ENCODE measurements at places on chromosomes 4 and X. TPM values are rescaled to one million over a fixed set of nuclear protein-coding genes. Genes with fewer than 3 reads are reported as not detected.

GRCh38 chr4:188822698-188823097 is 683.5 kb downstream of the TRIML1 start:
- DNase-seq: no peak

DNA sequence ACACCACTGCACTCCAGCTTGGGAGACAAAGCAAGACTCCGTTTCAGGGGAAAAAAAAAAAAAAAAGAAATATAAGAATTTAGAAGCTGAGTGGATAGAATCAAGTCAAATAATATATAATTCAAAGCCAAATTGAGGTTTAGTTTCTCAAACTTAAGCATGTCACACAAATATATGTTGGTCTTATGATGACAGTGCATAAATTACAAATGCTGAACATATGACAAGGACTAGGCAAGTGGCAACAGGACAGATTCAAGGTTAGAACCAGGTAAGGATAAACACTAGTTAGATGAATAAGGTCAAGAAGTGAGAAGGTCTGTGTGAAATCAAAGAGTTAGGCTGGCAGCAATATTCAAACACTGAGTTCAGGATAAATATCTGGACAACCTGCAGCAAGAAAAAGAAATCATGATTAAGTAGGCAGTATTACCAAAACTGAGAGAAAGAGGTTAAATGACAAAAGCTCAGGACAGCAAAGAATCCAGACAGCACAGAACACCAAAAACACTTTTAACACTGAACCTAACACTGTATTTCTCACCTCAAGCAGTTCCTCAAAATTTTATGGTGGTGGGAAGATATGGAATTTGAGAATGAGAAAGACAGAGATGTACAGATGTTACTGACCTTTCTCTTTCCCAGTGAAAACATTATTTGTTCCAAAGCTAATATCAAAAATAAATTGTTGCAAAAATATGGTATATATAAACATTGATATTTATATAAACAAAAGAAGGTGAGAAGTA is 45.4 kb downstream of the ANKRD17 start:
- no peak for DNase-seq

DNA sequence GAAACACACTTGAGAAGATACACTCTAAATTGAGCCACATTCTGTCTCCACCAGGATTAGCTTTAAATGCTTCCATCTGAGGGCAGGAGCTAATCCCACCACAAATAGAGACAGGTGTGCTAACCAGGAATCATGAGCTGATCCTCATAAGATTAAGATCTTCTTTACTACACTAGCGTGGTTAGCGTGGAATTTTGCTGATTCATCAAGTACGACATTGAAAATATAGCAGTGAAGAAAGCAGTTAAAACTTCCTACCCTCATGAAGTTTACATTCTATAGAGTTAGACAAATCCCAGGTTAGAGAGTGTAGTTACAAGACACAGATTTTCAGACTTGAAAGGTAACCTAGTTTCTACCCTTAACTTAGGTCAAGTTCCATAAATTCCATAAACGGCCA is 5.3 kb upstream of the APELA start:
- no peak for DNase-seq

GRCh38 chrX:132741689-132742088 is 216.7 kb downstream of the HS6ST2 start:
- DNase-seq: no peak

- no peak for DNase-seq
Measured at GRCh38 chr4:182486881-182487280, 243.7 kb downstream of the TENM3 start.

DNA sequence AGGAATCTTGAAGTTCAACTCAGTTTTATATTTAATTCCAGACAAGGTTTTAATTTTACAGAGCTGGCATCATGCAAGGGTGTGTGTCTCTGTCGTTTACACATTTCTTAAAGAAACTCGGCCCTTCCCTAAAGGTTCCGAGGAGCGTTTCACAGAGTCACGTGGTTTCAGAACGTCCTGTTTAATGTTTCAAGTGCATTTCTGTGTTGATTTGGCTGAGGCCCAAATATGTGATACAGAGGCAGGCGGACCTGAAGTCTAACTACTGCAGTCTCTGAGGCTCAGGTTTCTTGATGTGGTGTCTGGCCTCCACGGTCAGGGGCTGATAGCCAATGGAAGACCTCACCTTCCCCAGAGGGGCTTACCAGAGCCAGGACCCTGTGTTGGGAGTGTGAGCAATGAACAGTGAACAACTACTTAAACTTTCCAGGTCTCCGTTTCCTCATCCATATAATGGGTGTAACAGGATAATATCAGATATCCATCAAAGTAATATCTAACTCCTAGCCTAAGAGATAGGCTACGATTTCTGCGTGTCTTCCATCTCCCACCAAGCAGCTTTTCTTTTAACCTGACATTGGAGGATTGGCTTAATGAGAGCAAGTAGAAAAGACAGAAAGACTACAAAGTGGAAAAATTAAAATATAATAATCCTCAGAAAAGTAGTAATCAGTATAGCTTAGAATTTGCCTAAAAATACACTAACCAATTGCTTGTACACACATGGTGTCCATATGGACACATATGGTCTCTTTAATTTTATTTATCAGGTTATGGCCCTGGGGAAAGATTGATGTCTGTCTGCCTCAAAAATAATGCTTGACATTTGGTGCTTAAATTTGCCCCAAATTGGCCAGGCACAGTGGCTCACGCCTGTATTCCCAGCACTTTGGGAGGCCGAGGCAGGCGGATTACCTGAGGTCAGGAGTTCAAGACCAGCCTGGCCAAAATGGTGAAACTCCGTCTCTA is 50.0 kb upstream of the TRIM2 start:
- no peak for DNase-seq

DNA sequence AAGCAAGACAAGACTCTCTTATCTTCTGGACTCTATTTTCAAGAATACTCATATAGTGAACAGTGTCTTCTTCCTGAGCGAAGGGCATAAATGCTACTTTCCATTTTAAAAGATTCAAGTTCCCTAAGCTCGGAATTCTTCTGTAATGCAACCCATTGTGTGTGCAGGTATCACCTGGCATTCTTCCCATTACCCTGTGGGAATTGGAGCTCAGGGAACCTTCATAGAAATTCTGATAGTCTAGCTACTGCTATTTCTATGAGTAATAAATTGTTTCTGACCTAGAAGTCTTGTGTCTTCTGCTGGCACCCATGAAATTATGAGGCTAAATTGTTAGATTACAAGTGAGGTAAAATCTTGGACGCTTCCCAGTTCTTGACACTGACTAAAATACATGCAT is 324.1 kb upstream of the DIPK2B start:
- no peak for DNase-seq

GRCh38 chrX:103157496-103158316 is 57.2 kb upstream of the BEX4 start:
- DNase-seq: peak; percentile 41

GRCh38 chrX:31847773-31848172 is 775.9 kb upstream of the FTHL17 start:
- no peak for DNase-seq

DNA sequence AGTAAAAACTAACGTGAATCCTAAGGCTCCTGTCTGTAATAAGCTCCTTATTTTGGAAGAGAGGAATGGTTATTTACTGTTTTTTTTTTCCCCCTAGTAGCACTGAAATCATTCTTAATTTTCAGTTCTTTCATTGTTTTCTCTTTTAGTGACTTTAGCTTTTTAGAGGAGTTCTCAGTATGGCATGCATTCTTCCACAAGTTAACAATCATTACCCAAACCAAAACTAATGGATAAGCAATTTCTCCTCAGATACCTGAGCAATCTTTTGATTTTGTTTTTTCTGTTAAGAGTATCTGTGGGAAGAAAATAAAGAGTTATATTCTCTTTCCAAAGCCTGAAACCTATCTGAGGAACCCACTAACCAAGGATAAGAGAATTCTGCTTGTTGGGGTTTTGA is 16.7 kb upstream of the PPA2 start:
- DNase-seq: no peak

DNA sequence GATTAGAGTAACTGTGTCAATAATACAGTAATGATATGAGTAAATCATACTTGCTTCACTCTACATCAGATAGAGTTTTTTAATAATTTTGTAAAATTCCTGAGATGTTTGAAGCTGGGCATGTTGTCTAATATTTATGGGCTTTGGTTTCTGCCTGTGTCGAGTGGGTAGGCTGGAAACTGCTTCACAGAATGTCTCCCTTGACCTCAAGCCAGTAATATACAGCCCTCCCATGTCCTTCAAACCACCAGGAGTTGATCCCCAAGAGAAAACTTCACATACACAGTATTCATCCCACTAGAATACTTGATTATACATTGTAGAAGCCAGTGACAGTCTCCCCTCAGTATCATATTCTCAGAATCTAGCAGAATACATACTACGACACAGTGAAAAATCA is 284.8 kb upstream of the TENM3 start:
- no peak for DNase-seq

DNA sequence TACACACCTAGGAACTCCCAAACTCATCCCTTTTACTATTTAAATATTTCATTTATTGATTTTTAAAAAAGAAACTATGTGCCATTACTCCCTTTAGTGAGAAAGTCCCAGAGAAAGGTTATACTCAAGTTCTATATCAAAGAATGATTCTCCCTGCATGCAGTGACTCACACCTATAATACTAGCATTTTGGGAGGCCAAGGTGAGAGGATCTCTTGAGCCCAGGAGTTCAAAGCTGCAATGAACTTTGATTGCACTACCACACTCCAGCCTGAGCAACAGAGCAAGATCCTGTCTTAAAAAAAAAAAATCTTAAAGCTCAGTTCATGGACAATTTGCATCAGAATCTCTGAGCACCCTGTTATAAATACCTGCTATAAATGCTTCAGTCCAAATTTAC is 9.2 kb upstream of the RBPJ start:
- DNase-seq: no peak

- no peak for DNase-seq
Measured at GRCh38 chrX:72046447-72046846, 85.3 kb downstream of the RTL5 start.

GRCh38 chr4:114435116-114435515 is 163.5 kb upstream of the UGT8 start:
- no peak for DNase-seq

- no peak for DNase-seq
Measured at GRCh38 chrX:23505531-23506303, 161.6 kb upstream of the PRDX4 start.

DNA sequence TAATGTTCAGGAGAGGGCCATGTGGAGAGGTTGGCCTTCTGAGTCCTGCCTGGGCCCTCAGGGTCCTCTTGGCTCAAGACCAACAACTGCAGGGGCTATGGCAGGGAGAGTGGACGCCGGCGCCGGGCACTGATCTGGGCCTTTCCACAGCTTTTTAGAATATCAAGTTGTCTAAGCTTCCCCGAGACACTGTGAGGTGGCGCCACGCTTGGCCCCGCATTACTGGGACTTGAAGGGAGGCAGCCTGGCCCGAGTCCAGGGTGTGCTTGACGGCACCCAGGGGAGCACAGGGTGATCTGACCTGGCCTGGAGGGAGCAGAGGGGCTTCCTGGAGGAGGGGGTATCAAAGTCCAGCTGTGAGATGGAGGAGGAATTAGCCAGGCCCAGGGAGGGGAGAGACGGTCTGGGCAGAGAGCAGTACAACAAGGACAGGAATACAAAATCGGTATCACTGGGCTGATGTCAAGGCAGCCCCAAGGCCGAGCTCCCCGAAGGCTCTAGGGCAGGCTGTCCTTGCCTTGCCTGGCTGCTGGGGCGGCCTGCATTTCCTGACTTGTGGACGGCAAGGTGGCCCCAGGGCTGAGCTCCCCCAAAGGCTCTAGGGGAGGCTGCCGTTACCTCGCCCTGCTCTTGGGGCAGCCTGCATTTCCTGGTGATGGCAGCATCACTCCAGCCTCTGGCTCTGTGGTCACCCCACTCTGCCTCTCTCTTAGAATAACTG is 28.1 kb downstream of the ABLIM2 start:
- DNase-seq: no peak

DNA sequence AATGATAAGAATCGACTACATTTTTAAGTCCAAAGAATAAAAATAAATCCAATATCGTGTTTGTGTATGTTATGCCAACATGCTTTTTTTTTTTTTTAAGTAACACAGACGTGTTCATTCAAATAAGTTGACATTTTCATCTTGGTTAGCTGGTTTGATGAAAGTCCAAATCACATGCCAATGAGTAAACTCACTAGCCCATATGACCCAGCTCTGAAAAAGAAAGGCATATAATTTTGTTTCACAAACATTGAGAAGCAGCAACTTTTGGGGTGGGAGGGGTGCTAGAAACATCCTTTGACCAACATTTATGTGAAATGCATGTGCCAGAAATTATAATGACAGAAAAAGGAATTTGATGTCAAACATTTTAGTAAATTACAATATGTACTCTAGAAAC is 61.6 kb upstream of the SPP1 start:
- no peak for DNase-seq

- DNase-seq: no peak
Measured at GRCh38 chr4:189592890-189593289, 347.8 kb upstream of the FRG1 start.

DNA sequence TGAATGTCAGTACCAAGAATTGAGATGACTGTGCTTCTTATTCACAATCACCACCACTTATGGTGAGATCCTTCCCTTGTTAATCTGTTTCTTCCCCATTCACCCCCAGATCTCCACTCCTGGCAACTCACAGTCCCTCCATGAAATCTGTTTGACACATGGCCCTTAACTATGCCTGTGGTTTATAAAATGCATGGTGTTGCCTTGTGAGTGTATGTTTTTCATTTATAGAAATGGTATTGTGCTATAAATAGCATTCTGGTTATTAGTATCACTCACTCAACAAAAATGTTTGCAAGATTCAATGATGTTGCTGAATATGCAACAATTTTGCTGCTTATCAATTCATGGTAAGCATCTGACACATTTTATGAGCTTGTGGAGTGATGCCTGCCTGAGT is 131.0 kb downstream of the PRKX start:
- DNase-seq: no peak

GRCh38 chrX:24928114-24928513 is 87.7 kb downstream of the ARX start:
- DNase-seq: no peak

DNA sequence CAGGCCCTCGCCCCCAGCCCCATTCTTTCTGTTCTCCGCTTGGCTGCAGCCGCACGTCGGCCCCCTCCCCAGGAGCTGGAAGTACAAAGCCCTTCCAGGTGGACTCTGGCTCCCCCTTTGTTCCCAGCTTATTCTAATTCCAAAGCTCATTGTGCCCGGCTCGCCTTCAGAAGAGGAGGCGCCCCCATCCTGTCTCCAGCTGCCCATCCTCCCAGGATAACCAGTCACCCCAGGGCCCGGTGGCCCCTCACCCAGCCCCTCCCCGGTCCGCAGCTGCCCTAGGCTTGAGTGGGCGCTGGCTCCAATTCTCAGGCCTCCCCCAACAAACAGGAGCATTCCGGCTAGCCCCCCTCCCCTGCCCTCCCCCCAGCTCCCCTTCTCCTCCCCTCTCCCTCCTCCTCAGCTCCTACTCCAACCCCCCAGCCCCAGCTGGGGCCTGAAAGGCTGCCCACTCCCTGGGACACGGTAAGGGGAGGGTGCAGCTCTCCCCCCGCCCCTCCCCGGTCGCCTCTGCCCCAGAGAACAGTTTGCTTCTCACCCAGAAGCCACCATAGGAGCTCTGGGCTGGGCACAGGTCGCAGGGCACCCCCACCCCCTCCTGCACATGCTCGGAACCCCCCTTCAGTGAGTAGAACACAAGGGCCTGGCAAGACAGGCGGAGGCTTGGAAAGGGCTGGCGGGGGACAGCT is 3.1 kb upstream of the SLC6A8 start:
- no peak for DNase-seq

GRCh38 chr4:183360161-183360919 is 38.1 kb upstream of the CLDN24 start:
- DNase-seq: no peak

PCSK1N gene
- 0.23 TPM for total RNA-seq

REST gene
- total RNA-seq: 13.4 TPM

SH3BP2 gene
- total RNA-seq: 59.8 TPM

SLC49A3 gene
- total RNA-seq: 7.6 TPM

FRMPD4 gene
- not detected for total RNA-seq

ETDA gene
- not detected for total RNA-seq

KDM5C gene
- total RNA-seq: 34.1 TPM

ATP8A1 gene
- 1.0 TPM for total RNA-seq

Measured in left lobe of liver (tissue), 2 donors.